GDM1 (cell line): ENCODE measurements at places on chromosomes 1 and 21.

GRCh38 chr1:221691261-221691660 is 50.6 kb downstream of the DUSP10 start:
- no peak for DNase-seq

GRCh38 chr1:37476460-37477197 is 2.2 kb downstream of the ZC3H12A start:
- DNase-seq = no peak

DNA sequence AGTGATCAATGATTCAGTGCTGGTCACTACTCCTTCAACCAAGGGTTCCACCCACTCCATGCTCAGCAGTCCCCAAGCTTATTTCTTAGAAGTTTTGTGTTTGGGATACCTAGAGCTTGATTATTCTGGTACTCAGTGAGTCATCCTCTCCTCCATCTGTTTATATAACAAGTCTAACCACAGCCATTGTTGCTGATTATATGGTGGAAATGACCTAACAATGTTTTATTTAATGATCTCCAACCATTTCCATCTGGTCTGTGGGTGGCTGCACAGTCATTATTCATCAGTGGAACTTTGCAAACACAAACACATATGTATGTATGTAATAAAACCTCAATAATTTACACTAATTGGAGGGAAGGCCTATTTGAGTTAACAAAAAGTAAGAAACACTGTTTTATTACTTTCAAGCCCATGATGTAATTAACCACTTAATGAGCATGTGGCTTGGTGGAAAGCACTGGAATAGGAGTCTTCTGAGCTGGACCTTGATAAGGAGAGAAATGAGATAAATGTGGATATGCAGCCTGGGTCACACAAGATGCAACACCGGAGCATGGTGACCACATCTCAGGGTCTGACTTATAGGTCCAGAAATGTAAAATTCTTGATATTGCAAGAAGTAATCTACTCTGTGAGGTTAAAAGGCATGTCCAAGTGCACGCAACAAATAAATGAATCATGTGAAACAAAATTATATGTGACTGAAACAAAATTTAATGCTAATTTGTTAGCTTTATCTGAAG is 99.0 kb upstream of the WLS start:
- no peak for DNase-seq

GRCh38 chr1:244957525-244957924 is 93.2 kb upstream of the HNRNPU start:
- DNase-seq = no peak

GRCh38 chr1:193406901-193407300 is 220.5 kb upstream of the B3GALT2 start:
- no peak for DNase-seq

GRCh38 chr1:233909195-233909594 is 4.7 kb downstream of the SLC35F3 start:
- no peak for DNase-seq

GRCh38 chr1:182833271-182833670 is 5.9 kb upstream of the DHX9 start:
- DNase-seq = no peak

DNA sequence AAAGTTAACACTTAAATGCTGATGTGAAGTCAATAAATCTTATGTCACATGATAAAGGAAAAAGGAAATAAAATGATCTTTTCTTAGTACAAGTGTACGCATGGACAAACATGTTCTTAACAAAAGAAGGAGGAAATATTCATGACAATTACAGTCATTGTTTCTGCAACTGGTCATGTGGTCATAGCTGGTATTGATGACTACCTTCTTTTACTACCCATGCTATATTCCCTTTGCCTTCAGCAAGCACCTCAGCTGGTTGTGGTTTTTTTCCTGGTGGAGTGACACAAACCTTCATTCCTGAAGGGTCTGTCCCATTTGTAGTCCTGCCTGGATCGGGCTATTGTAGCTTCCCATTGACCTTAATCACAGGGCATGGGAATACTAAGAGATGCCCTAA is 23.4 kb upstream of the TSHB start:
- no peak for DNase-seq

DNA sequence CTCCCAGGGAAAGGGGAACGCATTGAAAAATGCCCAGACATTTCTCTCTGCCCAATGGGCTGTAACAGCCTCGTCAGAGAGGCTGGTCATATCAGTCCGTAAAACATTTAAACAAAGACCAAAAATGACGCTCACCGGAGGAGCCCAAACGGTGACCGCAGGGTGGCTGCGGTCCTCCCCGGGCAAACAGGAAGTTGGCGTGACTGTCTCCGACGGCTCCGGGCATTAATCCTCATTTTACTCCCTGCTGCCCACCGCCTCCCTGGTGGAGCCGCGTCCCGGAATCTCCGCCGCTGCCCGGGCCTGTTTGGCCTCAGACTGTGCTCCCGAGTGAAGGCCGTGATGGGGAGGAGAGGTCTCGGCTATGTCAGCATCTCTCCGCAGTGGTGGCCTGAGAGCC is 9.9 kb downstream of the PRDM16 start:
- no peak for DNase-seq
